Dermis microvascular lymphatic vessel endothelial cell (primary cell): ENCODE measurements at places on chromosomes 1 and 21. TPM values are rescaled to one million over a fixed set of nuclear protein-coding genes. Genes with fewer than 3 reads are reported as not detected.

The FAM131C gene
- total RNA-seq = 0.13 TPM in 1 of 2 replicates, not detected in the other

The ZYG11B gene
- total RNA-seq = 29.5 and 30.8 TPM in 2 replicates

The DMBX1 gene
- total RNA-seq = not detected in 2 replicates

The TSPAN2 gene
- total RNA-seq = 1.3 and 5.9 TPM in 2 replicates

The RNU1-4 gene
- under 0.01 TPM in 2 replicates for total RNA-seq

The RAB25 gene
- not detected in 2 replicates for total RNA-seq

The FAM72D gene
- 0.89 and 1.4 TPM in 2 replicates for total RNA-seq

The DUSP12 gene
- 28.5 and 32.2 TPM in 2 replicates for total RNA-seq

The AKIRIN1 gene
- 31.7 and 42.5 TPM in 2 replicates for total RNA-seq

The HOOK1 gene
- under 0.01 TPM in 2 replicates for total RNA-seq

The FCRL2 gene
- not detected in 2 replicates for total RNA-seq

The KPRP gene
- total RNA-seq = not detected in 2 replicates

The MAB21L3 gene
- total RNA-seq = not detected in 2 replicates

The ATP6V1G3 gene
- 0.25 TPM in 1 of 2 replicates, not detected in the other for total RNA-seq

The SYNC gene
- total RNA-seq = 11.7 and 14.7 TPM in 2 replicates

The DCDC2B gene
- total RNA-seq = not detected in 2 replicates

The SAMD13 gene
- total RNA-seq = 0.63 and 1.0 TPM in 2 replicates

The LYST gene
- total RNA-seq = 10.3 and 15.4 TPM in 2 replicates

The SNRPE gene
- total RNA-seq = 55.8 and 70.0 TPM in 2 replicates

The SERPINC1 gene
- total RNA-seq = 0.13 TPM in 1 of 2 replicates, not detected in the other

The CELF3 gene
- total RNA-seq = not detected in 2 replicates

The SLC45A1 gene
- 0.51 and 1.1 TPM in 2 replicates for total RNA-seq
